CD4-positive, CD25-positive, alpha-beta regulatory T cell (primary cell): ENCODE measurements at places on chromosomes 4 and X. TPM values are rescaled to one million over a fixed set of nuclear protein-coding genes. Genes with fewer than 3 reads are reported as not detected.

Gene MAGEA2
- polyA plus RNA-seq: not detected

Gene G3BP2
- 102 TPM for polyA plus RNA-seq

Gene SMS
- 105 TPM for polyA plus RNA-seq

Gene WDR17
- polyA plus RNA-seq: not detected

Gene TDO2
- not detected for polyA plus RNA-seq

Gene LEF1
- 465 TPM for polyA plus RNA-seq

Gene UGT2B17
- polyA plus RNA-seq: not detected

Gene HPGD
- 94.6 TPM for polyA plus RNA-seq

Gene CFI
- not detected for polyA plus RNA-seq

Gene RRAGB
- polyA plus RNA-seq: 14.1 TPM

Gene FGF13
- polyA plus RNA-seq: not detected

Gene USP26
- polyA plus RNA-seq: not detected

Gene NHS
- 0.03 TPM for polyA plus RNA-seq

Gene FAM149A
- polyA plus RNA-seq: not detected

Gene CYTL1
- not detected for polyA plus RNA-seq

Gene MID1
- polyA plus RNA-seq: not detected

Gene GUCY1A1
- polyA plus RNA-seq: not detected

Gene FAM133A
- polyA plus RNA-seq: not detected

Gene PNMA6A
- 0.14 TPM for polyA plus RNA-seq

Gene SSX2B
- not detected for polyA plus RNA-seq
